Stimulated activated CD4-positive, alpha-beta T cell treated with anti-CD3 and anti-CD28 coated beads, Interleukin-15, amount 100 ng/mL, for 1 hour (primary cell): ENCODE measurements at places on chromosomes 2 and 18.

DNA sequence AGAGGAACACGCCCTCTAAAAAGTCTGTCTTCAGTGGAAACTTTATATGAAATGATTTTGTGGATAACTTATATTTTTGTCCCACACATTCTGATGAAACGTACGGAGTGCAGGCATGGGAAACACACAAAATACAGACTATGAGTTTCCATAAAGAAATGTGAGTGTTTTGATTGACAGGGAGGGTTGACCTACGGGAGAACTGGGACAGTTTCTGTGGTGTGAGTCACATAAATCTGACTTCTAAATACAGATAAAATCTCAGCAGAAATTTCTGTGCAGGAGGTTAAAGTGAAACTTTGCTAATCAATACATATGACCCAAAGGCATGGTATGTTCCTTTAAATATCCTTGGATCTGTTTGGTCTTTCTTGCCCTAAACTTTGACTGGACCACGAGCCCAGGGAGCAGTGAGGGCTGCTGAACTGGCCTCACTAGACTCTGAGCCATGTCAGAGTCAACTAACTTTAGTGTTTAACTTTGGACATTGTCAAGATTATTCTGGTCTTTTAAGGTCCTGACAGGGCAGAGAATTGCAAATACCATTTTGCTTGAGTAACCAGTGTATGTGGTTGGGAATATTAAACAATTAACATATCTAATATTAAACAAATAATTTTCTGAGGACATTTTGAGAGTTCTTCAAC is 206.9 kb upstream of the LYPD1 start:
- no peak for DNase-seq

- DNase-seq = no peak
Observed at GRCh38 chr18:22088029-22088428, 81.4 kb upstream of the GATA6 start.

- DNase-seq = no peak
Observed at GRCh38 chr18:11047817-11048216, 101.6 kb downstream of the PIEZO2 start.

DNA sequence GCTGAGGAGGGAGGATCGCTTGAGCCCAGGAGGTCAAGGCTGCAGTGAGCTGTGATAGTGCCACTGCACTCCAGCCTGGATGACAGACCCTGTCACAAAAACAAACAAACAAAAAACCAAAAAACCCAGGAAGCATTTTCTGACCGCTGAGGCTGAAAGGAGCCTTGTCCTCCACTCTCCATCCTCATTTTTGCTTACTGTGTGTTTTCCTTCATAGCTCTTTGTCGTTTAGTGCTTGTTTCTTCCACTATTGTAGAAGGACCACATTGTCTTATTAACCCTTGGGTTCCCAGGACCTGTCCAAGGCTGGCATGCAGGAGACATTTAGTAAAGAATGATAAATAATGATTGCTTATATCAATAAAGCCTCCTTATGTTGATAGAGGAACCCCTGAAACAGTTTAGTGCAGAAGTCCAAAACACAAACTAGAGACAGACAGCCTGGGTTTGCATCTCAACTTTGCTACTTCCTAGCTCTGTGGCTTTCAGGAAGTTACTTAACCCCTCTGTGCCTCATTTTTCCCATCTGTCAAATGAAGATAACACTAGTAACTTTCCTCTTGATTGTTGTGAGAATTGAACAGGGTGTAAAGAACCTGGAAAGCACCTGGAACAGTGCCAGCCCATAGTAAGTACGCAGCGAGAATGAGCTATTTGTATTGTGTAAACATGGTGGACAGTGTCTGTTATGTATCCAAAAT is 126.0 kb downstream of the LPIN1 start:
- DNase-seq = no peak

- no peak for DNase-seq
Observed at GRCh38 chr2:217165547-217165946, 305.7 kb upstream of the TNP1 start.

- DNase-seq = no peak
Observed at GRCh38 chr2:234457421-234457820, 39.5 kb downstream of the ARL4C start.

GRCh38 chr2:15579641-15580040 is 12.0 kb upstream of the DDX1 start:
- DNase-seq = no peak

DNA sequence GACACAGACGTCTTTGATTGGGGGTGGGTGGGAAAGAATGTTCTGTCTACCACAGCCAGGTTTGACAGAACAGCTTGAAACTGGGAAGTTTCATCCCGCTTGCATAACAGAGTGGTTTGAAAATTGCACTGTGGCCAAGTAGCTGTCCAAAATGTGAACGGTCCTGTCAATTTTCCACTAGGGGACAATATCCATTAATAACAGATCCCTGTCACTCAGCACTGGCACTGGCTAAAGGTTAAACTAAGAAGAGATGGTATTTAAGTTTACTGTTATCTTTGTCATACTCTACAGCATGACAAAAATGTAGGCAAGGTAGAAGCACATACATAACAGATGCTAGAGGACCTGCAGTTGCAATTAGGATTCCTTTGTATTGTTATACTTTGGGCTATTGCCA is 55.6 kb upstream of the ACMSD start:
- no peak for DNase-seq

DNA sequence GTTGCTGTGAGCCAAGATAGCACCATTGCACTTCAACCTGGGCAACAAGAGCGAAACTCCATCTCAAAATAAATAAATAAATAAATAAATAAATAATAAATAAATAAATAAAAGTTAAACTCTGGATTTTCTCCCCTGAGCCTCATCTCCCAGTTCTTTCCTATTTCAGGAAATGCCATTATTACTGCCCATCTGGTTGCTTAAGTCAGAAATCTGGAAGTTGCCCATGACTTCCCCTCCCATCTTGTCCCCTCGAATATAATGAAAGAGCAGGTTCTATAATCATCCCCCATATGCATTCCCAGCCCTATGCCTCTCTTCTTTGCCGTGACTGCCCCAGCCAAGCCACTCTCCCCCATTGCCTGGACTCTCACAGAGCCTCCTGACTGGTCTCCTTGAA is 4.2 kb upstream of the PSD4 start:
- no peak for DNase-seq

GRCh38 chr18:55346387-55346786 is 241.6 kb downstream of the TCF4 start:
- no peak for DNase-seq

DNA sequence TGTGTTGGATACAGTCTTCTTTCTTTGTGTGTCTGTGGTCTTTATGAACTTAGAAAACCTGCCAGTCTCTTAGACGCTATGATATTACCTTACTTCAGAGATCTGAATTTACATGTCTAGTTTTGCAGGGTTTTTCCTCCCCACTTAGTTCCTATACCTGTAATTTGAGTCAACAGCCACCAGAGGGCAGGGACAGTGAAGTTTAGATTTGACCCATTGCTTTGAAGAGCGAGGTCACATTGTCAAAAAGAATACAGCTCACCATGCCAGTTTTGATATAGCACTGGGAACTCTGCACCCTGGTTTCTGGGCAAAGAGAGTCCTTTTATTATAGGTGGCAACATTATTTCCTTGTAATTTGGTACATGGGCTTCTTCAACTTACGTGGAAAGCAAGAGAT is 102.3 kb downstream of the MAPK4 start:
- no peak for DNase-seq

GRCh38 chr2:99561804-99562203 is 72.0 kb upstream of the REV1 start:
- DNase-seq = no peak

DNA sequence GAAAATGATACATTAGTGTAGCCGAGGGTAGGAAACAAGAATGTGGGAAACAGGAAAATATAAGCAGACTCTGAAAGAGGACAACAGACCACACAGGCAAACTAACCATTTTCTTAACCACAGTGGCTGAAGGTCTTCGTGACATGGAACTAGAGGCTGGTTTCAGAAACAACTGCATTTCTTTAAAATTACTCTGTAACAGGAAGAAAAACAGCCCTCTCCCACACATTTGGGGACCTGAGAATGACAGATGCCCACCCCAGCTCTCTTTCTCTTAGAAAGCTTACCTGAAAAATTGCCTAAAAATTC is 13.8 kb upstream of the SLC25A52 start:
- DNase-seq = no peak

GRCh38 chr2:67340133-67341011 is 56.8 kb upstream of the ETAA1 start:
- no peak for DNase-seq
